Ureter (tissue), 1 donor: ENCODE measurements at places on chromosomes 5 and 9.

DNA sequence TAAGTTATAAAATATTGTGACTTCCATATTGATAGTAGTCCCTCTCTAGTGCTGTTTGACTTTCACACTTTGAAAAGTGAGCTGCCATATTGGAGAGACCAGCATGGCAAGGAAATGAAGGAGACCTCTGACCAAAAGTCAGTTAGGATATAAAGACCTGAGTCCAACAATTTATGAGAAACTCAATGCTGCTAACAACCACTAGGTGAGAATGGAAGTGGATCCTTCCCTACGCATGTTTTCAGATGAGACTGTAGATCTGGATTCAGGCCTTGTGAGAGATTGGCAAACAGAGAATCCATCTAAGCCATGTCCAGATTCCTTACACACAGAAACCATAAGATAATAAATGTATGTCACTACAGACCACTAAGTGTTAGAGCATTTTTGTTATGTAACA, 81.6 kb downstream of the CTNND2 start:
- no peak for DNase-seq

DNA sequence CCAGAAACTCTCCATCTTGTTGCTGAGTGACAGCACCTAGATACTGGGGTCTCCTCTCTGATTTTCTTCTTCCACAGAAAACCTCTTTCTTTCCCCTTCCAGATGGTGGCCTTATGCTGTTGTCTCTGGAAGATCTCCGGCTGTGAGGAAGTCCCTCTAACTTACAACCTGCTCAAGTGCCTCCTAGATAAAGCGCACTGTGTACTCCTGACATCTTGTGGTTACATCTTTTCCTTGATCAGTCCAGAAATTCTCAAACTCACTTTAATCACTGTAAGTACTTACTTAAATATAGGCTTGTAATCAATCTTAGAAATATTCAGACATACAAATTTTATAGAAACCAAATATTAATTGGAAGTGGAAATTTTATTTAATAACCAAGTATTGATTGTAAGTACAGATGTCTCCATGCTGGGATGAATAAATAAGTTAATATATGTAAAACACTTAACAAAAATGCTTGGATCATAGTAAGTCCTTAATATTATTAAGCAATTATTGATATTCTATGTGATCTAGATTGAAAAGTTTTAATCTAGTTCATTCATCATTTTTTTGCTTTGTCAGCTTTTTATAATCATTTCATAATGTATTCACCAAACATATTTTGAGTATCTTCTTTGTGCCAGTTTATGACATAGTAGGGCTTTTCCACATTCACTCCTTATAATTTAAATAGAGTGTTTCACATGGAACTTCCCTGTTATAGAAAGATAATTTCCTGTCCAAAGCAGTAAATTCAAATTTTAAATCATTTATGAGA, 1381.4 kb upstream of the CDH6 start:
- DNase-seq = no peak

GRCh38 chr5:75616371-75616881, 5.2 kb downstream of the ANKDD1B start:
- no peak for DNase-seq

DNA sequence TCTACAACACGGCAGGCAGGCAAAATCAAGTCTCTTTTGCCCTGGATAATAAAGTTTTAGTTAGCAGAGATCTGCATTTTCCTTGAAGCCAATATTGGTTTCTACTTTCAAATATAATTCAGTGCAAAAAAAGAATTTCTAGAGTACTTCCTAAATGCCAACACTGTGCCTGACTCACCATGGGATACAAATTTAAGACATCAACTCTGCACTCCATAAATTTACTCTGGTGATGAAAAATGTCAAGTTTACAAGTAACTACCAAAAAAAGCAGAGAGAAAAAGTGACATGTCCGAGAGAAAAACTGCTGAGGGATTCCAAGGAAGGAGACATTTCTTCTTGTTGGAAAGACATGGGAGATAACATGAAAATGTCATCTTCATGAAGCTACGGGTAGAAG, 119.7 kb downstream of the RAPGEF6 start:
- no peak for DNase-seq
